ENCODE measurements at places on chromosomes 5 and 9.

GRCh38 chr5:90793183-90793582 is 234.6 kb downstream of the ADGRV1 start:
- no peak for DNase-seq

- DNase-seq: no peak
Observed at GRCh38 chr5:173488144-173488543, 128.3 kb downstream of the BOD1 start.

- DNase-seq: no peak
Observed at GRCh38 chr5:95641741-95642220, 4.8 kb upstream of the RFESD start.

- DNase-seq: no peak
Observed at GRCh38 chr5:40165106-40165788, 514.5 kb upstream of the PTGER4 start.

DNA sequence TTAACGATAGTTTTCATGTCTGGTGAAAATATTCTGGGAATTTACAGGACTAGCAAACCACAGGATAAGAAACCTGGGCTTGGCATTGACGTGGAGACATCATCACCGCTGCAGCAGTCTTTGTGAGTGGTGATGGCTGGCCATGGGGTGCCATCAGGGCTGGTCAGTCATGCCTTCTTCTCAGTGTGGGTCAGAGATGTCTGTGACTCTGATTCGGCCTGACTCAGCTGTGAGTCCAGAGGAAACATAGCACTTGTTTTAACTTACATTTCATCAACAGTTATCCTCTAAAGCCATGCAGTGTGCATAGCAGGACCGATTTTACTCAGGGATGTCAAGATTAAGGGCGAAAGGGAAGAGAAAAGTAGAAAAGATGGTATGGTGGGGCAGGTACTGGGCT is 33.2 kb upstream of the CYFIP2 start:
- DNase-seq: no peak

GRCh38 chr5:6041977-6042550 is 336.3 kb downstream of the MED10 start:
- DNase-seq: no peak

DNA sequence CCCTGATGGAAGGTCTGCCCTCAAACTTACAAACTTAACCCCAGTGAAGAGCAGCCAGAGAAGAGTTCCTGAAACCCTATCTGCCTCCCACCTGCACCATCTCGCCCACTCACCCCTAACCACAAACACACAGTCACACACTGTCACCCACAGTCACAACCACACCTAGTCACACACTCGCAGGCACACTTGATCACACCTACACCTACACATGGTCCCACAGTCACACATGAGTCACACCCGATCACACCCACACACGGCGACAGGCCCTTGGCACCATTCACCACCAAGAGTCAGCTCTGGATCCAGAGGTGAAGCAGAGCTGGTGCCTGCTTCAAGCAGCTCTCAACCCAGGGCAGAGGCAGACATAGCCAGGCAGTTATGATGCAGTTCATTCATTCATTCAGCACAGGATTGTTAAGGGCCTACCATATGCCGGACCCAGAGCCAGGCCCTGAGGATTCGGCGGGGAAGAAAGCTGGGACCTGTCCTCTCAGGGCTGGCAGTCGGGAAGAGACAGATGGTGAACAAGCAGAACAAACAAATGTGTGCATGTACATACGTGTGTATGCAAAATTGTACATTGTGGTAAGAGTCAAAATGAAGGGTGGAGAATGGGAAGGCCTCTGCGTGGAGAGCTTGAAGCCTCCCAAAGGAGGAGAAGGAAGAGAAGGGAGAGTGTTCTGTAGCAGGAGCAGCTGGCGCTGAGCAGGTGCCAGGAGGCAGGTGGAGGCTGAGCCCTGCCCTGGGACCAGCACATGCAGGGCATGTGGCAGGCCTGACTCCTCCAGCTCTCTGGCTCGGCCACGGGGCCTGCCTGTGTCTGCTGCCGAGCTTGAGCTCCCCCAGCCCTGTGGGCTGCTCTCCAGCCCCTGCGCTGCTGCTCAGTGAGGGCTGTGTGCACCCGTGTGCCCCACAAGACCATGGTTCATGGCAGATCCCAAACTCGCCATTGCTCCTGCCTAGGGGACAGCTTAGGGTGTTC is 6.4 kb downstream of the TSPAN17 start:
- DNase-seq: no peak

DNA sequence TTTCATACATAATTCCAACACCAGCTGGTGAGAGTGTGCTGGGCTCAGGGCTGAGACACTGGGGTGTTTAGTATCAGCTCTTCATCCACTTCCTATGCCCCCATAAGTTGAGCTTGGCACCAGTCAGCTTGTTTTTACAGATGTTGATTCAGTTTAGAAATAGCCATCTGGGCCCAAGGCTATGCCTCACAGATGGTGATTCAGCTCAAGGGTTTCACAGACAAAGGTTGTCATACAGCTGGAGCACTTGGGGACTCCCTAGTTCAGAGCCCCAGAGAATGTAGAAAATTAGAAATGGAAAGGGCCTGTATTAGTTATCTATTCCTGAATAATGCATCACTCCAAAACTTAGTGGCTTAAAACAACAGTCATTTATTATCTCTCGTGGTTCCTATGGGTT is 10.3 kb upstream of the CRHBP start:
- DNase-seq: no peak

DNA sequence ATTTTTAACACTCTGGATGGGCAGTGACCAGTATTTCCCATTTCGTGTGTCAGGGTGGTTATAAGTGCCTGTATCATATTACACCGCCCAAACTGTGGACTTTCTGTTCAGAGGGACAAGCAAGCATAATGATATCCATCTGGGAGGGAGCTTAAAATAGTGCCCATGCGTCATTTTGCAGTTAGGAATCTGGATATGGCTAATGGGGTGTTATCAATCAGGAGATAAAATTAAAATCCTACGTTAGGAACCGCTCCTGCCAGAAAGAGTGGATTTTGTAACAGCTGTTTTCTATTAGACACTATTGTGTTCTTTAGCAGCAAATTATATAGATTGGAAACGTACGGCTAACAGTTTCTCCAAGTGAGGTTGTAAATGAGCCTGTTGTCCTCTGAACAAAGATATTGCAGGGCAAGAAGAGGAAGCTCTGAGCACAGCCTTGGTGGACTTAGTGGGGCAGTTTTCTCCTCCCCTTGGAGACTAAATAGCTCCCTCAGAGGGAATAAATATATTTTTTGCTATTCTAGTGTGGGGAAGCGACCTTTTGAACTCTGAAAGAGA is 160.4 kb downstream of the SPATA31D1 start:
- no peak for DNase-seq

GRCh38 chr5:108634010-108634616 is 113.6 kb upstream of the FER start:
- DNase-seq: no peak

- DNase-seq: no peak
Observed at GRCh38 chr5:172568308-172568910, 72.7 kb upstream of the NEURL1B start.

DNA sequence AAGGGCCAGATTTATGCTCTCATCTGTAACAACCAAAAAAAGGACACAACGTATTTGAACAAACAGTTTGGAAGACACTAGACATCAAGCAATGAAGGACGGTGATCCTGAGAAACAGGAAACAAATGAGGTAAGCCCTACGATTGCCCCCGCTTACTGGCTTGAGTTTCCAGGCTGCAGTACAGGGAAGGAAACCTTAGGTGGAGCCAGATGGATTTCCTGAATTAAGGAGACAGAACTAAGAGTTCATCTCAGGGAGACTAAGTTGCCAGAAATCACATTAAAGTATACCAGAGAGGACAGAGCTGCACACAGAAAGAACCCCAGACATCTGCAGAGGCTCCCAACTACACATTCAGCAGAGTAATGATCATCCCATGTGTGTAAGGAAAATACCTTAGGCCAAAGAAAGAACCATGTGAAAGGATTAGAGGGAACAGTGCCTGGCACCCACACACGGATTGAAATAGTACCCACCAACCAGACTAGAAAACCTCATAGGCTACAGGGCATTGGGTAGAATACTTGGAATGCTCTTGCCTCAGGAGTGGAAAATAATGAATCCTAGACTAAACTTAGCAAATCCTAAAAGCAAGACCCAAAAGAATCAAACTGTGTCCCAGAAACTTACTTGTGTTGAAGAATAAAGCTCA is 99.3 kb upstream of the NIPBL start:
- DNase-seq: no peak

GRCh38 chr5:142865631-142866030 is 95.5 kb downstream of the ARHGAP26 start:
- DNase-seq: no peak

- DNase-seq: peak; percentile 12
Observed at GRCh38 chr5:136062366-136063274, 33.8 kb downstream of the TGFBI start.

- no peak for DNase-seq
Observed at GRCh38 chr9:118891213-118891612, 478.0 kb downstream of the BRINP1 start.

DNA sequence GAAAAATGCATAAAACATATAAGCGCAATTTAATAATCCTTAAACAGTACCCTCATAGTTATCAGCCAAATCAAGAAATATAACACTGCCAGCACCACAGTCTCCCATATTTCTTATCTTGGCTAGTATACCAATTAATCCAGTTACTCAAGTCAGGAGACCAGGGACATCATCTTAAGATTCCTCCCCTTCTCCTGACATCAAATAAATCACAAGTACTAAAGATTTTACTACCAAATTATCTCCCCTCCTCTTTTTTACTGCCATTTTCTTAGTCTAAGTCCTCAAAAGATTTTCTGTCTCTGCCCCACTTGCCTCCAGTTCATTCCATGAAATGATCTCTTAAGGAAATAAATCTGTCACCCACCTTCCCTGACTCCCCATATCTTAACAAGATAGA is 37.0 kb downstream of the STRBP start:
- DNase-seq: no peak

DNA sequence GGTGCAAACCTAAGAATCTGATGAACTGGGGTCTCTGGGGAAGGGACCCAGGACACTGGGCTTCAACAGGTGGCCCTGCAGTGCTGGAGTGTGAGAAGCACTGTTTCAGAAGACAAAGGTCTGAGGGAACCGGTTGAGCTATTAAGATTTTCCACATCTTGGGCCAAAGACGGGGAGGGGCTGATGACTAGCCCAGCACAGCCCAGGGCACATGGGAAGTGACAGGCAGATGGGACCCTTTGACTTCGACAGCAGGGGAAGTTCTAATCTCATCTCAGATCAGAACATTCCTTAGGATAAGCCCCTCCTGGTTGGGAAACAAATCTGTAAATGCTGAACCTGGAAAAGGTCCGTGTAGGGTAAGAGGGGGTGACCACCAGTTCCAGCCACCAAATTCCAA is 67.4 kb downstream of the RAPGEF1 start:
- DNase-seq: no peak

DNA sequence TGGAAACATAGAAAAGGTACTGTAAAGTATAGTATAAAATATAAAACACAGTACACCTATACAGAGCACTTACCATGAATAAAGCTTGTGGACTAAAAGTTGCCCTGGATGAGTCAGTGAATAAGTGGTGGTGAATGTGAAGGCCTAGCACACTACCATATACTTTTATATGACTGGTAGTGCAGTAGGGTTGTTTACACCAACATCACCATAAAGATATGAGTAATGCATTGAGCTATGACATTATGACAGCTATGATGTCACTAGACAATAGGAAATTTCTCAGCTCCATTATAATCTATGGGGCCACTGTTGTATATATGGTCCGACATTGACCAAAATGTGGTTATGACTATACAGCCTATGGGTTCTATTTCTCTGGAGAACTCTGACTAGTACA is 291.8 kb upstream of the ACTBL2 start:
- DNase-seq: no peak

GRCh38 chr9:89431930-89432725 is 65.8 kb downstream of the SEMA4D start:
- no peak for DNase-seq

DNA sequence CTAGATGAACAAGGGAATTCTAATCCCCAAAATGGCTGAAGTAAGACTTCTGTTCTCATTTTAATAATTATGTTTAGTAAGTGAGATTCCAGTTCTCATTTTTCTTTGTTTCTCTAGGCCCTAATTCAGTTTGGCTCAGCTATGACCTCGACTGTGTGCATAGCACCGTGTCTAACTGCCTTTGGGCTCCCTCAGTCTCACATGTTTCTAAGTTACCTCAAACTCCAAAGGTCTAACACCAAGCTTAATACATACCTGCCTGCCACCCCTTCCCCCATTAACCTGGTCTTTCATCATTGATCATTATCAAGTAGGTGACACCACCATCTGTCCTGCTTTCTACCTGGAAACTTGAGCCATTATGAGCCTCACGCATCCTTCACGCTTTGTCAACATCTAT is 273.2 kb downstream of the SAXO1 start:
- DNase-seq: no peak

DNA sequence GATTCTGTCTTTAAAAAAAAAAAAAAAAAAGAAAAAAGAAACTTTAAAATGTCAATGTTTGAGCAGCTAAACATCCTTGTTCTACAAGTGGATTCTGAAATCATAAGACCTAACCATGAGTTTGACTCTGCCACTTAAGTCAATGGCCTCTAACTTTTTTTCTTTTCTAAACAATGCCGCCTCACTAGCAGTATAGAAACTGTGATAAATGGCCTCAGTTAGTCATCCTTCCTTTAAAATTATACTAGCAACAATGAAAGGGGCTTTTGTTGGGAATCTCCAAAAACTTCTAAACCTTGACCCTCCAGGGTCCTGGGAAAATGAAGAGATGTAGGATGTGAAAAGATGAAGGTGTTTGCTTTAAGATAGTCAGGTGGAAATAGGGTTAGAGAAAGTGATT is 71.1 kb downstream of the FBXL7 start:
- DNase-seq: no peak

GRCh38 chr9:121317737-121318630 is 50.0 kb downstream of the GSN start:
- DNase-seq: no peak

DNA sequence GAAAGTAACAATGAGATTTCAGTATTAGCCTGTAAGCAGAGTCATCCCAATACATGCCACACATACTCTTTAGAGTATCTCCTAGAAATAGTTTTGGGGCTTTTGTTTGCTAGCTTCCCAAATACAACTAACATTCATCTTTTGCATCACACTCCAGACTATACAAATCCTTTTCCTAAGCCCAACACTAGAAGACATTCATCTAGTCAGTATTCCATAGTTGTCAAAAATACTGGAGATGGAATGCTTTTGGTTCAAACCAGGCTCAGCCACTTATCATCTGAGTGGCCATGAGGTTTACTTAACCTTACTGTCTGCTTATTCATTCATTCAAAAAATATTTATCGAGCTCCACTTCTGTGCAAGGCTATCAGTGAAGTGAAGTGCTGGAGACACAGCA is 205.1 kb upstream of the SGCD start:
- no peak for DNase-seq

- no peak for DNase-seq
Observed at GRCh38 chr5:171965745-171966144, 40.7 kb downstream of the FBXW11 start.

- DNase-seq: no peak
Observed at GRCh38 chr9:96555567-96556386, 63.9 kb downstream of the CDC14B start.
